ENCODE measurements at places on chromosomes 4 and X.
A peak's percentile ranks its signal among the peaks of the same experiment; 100 is the strongest.

DNA sequence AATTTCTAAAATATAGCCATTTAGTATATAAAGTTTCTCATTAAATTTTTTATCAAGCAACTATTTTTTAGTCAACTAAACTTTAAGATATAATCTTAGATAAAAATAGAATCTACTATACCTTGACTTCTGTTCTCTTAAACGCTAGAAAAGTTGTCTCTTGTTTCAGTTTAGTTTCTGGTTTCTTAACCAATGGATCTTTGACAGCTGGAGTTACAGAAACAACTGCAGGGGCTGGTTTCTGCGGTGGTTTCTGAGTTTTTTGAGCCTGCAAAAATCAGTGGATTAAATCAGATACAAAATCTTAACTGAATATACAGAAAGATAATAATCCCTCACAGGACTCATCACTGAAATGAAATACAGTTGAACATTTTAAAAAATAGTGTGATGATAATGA, 21.9 kb downstream of the INTS12 start:
- no peak for DNase-seq

- no peak for DNase-seq
Observed at GRCh38 chr4:70925418-70925817, 23.2 kb downstream of the MOB1B start.

DNA sequence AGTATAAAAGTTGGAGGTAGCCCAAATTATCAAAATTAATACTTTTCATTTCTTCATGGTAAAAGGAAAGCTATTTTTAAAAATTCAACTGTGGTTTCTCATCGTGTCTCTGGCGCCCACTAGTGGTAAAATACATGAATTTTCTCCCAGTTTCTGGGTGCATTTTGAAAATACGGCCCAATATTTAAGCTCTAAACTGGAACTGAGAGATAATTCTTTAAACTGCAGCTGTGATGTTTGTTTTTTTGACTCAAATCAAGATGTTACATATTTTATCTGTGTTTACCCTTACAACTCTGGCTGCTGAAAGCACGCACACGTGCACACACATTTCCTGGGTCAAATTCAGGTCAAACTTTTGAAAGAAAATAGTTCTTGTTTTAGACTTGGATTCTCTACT, 123.9 kb upstream of the ACSL4 start:
- no peak for DNase-seq

DNA sequence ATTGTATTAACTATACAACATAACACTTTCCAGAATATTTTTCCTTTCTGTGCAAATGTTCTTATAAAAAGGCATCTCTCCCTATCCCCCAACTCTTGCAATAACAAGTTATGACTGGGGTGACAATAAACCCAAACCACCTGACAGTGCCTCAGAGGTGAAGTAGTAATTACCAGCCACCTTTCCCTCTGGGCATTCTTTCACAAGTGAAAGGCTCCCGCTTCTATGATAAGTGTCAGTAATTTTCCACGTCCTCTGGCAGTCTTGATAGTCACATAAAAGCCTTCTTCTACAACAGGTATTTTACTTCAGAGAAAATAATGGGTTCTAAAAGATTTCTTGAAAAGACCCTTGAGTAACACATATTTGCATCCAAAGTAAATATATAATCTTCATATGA, 82.7 kb downstream of the MANBA start:
- DNase-seq, result peak; percentile 45

DNA sequence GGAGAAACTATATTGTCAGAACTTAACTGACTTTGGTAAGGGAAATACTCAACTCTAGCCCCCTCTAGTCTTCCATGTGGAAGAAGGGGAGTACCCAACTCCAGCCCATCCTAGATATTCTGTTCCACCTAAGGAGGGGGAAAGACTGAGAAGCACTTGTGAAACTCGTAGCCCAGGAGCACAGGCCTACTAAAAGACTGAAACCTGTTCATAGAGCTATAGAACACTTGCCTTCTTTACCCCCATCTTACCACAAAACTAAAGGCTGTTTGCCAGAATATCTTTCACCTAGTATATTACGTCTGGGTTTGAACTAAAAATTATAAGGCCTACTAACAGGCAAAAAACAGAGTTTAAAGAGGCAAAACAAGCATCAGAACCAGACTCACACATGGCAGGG, 15.5 kb downstream of the CLDN22 start:
- DNase-seq, result no peak

- no peak for DNase-seq
Observed at GRCh38 chr4:83364312-83364711, 29.7 kb upstream of the HPSE start.

DNA sequence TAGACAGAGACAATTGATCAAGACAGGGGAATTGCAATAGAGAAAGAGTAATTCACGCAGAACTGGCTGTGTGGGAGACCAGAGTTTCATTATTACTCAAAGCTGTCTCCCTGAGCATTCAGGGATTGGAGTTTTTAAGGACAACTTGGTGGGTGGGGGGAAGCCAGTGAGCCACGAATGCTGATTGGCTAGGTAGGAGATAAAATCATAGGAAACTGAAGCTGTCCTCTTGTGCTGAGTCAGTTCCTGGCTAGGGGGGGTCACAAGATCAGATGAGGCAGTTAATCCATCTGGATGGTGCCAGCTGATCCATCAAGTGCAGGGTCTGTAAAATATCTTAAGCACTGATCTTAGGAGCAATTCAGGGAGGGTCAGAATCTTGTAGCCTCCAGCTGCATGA, 358.6 kb downstream of the GPM6A start:
- DNase-seq, result peak; percentile 34

DNA sequence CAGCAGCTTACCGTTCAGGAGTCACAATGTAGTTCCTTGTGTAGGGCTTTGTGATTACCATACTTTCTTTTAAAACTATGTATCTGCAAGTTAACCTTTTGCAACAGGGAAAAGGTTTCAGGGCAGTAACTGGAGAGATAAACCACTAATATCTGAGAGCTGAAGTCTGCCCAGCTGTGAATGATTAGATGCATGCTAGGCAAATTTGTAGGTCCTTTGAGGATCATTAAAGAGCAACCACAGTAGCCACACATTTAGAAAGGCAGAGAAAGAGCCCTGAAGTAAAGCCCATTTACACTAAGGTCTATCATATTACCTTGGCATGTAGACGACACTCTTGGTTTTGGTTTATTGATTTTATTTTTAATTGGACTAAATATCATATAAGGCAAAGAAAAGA, 60.0 kb downstream of the ATP8A1 start:
- no peak for DNase-seq

DNA sequence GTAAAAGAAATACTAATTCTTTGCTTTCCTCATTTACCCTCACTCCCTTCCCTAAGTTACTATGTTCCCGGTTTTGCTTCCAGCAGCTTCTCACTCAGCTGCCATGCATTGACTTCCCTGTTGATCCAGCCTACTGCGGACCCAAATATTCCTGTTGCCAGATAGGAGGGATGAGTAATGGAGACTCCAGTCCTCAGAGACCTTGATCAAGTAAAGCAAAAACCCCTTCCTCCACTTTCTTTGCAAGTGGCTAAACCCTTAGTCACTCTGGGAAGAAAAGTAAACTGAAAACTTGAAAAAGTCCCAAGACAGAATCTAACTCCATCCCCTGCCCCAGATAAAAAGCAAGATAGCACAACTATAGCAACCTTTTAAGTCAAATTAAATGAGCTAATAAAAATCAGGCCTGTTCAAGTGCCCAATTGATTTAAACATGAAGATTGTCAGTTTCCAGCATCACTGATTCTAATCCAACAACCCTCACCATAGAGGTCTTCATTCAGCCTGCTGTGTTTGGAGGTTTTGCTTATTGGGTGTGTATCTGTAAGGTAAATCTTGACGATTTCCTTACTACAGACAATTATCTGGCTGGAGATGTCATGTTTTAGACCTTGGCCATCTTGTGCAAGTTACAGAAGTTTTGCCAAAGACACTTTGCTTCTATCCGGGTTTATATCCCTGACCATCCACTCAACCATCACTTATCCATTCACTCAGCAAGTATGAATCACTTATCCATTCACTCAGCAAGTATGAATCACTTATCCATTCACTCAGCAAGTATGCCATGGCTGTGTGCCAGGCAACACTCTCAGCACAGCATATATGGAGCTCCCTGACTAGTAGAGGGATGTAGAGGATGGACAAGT, 17.6 kb downstream of the FGFBP1 start:
- no peak for DNase-seq

GRCh38 chr4:181671672-181672071, 571.5 kb upstream of the TENM3 start:
- no peak for DNase-seq

DNA sequence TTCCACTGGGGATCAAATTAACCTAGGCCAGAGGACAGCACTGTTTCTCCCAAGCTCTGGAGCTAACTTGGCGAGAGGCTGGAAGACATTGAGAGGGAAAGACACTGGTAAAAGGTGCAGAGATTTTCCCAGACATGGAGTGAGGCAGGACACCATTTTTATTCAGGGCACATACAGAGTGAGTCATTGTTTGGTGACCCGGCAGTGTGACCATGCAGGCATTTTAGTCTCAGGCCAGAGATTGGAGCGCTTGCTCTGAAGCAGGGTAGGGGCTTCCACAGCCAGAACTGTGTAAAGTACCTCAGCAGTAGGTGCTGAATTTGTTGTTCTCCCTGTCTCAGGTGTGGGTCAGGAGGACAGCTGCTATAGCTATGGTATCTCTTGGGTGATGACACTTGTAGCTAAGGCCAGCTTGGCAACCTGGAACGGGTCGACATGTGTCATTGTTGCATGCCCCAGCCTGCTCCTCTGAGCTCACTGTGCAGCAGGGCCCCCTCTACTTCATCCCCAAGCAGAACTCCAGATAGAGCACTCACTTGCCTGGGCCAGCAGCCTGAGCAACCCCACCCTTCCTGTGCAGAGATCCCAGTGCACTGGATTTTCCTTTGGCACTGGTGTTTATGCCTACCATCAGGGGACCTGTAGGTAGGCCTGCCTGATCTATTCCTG, 79.8 kb upstream of the ATP8A1 start:
- no peak for DNase-seq

- no peak for DNase-seq
Observed at GRCh38 chr4:28518561-28519165, 1658.0 kb downstream of the STIM2 start.

DNA sequence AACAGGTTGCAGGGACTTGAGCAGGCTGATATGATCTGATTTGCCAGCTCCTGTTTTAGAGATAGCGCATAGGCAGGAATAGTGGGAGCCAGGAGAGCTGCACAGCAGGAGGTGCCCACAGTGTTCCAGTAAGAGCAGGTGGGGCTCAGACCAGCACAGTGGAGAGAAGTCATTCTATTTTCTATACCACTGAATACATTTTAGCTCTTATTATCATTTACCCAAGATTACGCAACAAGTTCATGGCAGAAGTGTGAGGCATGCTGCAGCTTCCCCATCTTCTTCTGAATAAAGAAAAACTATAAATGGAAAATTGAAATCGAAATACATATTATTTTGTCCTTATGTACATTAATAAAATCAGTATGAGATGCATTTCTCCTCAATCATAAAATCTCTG, 114.7 kb upstream of the EDNRA start:
- no peak for DNase-seq

GRCh38 chr4:76499461-76499860, 64.4 kb downstream of the SHROOM3 start:
- DNase-seq, result no peak

DNA sequence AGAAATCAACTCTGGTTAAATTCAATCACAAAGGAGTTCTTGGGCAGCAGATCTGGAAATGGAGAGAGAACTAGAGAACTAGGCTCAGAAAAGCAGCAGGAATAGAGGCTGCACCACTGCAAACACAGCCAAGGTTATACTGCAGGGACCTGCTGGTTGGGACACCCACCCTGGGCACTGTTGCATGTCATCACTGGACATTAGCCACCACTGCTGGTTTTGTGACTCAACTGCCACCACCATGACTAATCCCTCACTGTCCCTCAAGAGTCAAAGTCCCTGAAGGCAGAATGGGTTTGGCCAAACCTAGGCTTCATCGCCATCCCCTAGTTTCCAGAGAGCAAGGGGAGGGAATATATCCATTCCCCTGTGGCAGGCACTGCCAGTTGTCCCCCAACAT, 38.1 kb upstream of the IRAK1 start:
- DNase-seq, result no peak

DNA sequence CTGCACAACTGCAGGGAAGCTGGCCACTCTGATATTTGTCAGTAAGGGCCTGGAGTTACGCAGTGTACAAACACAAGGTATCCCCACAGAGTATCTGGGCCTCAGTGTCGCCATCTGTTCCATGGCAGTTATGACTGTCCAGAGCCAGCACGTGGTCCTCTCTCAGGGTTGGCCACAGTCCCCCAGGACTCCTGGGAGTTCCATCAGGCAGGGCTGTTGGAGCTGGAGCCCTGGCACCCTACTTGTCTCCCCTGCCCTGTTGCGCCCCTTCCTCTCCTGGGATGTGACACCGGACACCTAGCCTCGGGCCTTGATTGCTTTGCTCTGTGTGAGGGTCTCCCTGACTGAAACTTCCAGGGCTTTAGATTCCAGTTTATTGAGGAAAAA, 8.4 kb downstream of the HTRA3 start:
- DNase-seq, result no peak

DNA sequence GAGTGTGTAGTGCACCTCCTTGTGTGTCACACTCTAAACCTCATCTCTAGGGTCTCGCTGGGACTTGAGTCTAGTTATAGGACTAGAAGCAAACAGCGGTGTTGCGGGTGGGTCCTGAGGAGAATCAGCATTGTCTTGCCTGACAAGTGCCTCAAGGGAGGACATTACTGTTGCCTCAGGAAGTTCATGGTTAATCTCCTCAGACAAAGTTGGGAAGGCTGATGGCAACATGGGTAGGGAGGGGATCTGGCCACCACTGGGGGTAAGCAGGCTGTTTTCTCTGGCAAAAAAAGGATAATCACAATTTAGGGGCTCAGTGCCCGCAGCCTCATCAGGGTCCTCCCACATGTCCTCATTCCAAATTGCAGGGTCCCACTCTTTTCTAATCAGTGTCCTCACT, 12.4 kb downstream of the ASB12 start:
- no peak for DNase-seq

DNA sequence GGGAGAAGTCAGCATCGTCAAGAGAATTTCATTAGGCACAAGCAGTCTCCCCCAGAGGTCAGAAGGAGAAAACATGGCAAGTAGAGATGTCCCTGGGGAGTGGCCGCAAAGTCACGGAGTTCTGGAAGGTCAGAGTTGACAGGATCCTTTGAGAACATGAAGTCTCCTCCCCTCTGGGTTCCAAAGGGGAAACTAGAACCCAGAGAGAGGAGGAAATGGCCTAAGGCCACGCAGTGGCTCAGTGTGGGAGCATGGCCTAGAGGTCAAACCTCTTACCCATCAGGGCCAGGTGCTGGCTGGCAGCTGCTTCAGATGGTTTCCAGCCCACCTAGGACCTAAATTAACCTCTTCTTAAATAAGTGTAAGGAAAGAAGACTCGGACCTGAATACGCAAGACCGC, 884 bp downstream of the IDH3G start:
- peak; percentile 11 for DNase-seq

- DNase-seq, result no peak
Observed at GRCh38 chrX:110081320-110081719, 78.4 kb downstream of the TMEM164 start.

- DNase-seq, result no peak
Observed at GRCh38 chr4:83238393-83239248, 46.0 kb downstream of the COQ2 start.

GRCh38 chr4:159855731-159856130, 752.9 kb downstream of the RAPGEF2 start:
- peak; percentile 10 for DNase-seq

Measured in mesendoderm (in vitro differentiated cells).